ENCODE measurements at places on chromosomes 13 and 19.

DNA sequence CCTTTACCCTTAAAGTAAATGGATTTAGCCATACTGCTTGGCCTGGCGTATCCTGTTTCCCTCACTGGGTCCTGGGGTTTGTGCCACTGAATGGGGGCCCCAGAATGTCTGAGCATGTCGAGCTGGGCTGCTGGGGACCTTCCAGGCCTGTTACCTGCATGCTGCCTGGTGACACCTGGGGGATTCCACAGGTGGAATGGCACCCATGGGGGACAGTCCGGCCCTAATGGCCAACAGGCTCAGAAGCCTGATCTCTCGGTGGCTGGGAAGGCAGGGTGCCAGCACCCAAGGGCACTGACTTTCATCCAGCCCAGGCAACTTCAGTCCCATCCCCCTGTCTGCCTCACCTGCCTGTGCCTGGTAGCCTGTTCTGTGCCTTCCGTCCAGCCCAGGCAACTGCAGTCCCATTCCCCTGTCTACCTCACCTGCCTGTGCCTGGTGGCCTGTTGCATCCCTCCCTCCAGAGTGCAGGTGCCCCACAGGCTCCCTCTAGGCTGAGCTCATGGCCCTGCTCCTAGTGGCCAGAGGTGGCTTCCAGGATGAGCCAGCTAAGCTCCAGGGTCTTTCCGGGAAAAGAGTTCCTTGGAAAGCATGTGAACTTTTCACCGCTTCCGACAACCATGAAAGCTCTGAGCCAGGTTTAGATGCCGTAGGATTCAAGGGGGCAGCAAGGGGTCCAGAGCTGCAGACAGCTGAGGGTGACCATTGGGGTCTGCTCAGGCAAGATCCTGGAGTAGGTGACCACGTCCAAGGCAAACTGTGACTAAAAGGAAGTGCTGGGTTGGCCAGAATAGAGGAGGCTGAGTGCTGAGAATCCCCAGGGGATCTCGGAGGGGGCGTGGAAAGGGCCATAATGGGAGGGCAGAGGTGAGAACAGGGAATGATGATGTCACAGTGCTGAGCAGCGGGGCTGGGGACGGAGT is 30.3 kb upstream of the ZNF492 start:
- no peak for DNase-seq

DNA sequence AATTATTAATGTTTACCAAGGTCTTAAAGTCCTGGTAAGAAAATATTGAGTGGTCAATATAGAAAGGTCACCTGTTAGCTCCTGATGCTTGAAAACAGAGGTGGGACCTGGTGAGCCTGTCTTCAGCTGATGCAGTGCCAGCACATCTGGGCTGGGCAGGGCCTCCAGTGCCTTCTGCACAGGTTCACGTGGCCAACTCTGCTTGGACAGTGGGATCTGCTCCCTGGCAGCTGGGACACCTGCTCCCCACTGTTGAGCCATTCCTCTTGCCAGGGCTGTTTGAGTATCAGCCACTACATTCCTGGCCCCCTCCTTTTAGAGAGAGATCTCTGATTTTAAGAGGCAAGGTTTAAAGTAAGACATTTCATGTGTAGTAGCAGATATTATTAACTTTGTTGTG is 135.0 kb downstream of the TM9SF2 start:
- no peak for DNase-seq

DNA sequence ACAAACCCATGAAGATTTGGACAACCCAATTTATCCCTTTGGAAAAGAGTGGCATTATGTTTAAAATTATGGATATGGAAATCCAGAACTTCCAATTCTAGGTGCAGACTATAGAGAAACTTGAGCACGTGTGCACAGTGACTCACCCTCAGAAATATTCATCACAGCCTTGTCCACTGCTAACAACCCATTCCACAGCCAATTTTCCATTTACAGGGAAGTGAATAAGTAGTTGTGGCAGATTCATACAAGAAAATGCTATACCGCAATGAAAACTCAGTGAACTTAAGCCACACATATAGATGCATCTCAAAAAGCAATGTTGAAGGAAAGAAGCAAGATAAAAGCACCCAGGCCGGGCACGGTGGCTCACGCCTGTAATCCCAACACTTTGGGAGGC is 133.3 kb downstream of the USP12 start:
- no peak for DNase-seq

- DNase-seq, result peak; percentile 28
Measured at GRCh38 chr19:54029930-54030490, 33.7 kb downstream of the VSTM1 start.

- no peak for DNase-seq
Measured at GRCh38 chr13:61830475-61830874, 414.8 kb upstream of the PCDH20 start.

DNA sequence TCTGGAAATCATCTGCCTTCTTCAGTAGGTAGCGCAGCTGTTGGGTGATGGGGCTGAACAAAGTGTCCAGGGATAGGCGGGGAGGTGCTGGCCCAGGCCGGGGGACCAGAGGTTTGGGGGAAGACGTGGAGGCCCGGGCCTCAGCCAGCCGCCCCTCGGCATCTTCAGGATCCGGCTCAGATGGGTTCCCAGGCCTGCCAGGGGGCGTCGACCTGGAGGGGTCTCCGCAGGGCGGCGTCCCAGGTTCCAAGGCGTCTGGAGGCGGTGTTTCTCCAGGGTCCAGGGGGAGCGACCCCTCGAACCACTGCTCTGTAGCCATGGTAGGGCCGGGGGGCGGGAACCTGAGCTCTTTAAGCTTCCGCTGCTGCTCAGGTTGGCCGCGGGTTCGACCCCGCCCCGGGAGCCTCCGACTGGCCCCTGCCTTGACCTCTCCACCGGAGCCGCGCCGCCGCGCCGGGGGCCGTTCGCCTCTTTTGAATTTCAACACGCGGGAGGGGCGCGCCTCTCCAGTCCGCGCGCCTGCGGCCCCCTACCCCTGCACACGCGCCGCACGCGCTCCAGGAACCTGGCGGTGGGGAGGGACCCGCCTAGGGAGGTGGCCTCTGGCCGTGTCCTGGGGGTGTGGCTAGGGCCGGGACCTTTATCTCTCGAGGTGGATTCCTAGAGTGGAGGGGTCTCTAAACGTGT is at the start of gene C19orf67:
TSS of gene C19orf67 (minus strand) at position 475 of the 687 bp plus-strand sequence. CDS start at position 319, 156 bp downstream.
- DNase-seq, result no peak

DNA sequence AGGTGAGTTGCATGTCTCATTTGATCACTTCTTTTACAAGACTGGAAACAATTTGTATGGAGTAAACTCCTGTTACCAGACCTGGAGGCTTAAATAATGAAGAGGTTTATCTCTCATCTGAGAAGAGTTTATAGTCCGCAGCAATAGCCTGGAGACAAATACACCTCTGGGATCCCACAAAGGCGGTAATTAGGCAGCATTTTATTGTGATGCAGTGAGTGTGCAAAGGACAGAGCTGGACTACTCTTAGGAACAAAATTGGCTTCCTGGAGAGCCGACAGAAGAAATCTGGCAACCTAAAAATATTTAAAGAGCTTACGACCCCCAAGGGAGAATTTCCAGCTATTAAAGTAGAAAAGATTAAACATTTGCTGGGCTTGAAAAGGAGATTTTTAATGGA is 11.8 kb upstream of the KATNAL1 start:
- DNase-seq, result no peak

DNA sequence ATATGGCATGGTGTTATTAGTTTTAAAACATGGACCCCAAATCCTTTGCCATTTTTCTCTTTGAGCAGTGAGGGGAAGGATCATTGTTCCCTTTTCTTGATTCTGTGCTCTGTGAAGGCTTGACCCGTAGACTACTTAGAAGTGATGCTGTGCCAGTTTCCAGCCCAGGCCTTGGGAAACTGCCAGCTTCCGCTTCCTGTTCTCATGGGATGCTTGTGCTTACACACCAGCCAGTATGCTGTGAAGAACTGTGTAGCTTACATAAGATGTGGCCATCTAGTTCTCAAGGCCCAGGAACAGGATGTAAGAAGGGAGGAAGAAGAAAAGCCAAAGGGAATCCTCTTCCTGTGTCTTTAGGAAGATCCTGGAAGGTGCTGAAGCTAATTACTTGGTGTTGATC is 180.9 kb downstream of the PCCA start:
- DNase-seq, result no peak

DNA sequence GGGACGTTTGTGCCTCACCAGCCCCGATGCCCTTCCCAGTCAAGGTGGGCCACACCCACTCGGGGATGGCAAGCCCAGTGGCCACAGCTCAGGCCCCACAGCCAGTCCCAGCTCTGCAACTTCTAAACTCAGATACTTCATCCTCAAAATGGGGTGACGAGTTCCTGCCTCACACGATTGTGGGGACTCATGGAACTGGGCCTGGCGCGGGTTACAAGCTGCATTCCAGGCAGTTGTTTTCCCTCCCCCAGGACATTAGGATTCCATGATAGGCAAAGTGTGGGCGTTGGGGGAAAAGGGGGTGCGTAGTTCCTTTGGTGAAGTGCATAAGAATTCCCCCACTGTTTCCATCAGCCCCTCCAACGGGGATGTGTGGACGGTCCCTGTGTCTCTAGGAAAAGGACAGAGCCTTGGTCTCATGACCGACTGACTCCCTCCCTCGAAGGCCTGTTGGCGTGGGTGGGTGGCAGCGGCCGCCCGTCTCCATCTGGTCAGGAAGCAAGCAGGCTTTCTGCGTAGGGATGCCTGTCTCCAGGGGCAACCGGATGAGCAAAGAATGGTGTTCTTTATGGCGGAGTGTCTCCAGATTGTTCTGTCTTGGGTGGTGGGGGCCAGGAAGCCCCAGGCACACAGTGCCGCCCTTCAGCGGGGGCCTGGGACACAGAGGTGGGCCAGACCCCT is 21.1 kb upstream of the NPAS1 start:
- no peak for DNase-seq

DNA sequence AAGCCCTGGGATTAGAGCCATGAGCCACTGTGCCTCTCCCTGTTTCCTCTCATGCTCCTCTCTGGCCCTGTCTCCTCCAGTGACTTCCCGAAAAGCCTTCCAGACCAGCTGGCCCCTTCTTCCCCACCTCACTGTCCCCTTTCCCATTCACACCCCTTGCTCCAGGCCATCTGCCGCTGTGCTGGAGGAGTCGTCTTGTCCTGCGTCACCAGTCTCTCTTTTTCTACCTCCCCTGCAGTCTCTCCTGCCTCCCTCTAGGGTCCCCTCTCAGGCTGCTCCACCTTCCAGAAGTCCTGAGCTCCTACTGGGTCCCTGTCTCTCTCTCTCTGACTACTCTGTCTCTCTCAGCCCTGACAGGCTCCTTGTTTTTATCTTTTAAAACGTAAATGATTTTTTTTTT is 5.3 kb upstream of the FFAR1 start:
- DNase-seq, result no peak

DNA sequence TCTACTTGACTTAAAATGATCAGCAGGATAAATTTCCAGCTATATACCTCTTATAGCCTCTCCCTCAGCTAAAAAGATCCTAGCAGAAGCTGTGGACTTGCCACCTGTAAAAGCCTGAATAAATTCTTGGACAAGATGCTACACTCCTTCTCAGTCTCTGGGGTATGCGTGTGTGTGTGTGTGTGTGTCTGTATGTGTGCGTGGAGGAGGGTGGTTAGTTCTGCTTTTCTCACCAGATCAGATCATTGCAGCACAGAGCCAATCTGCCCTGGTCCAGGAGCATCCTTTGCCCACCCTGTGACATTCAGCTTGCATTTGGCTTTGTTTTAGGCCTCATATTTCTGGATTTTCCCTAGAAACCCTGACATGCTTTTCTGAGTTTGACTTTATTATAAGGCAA is 438.3 kb downstream of the RFC3 start:
- DNase-seq, result no peak

GRCh38 chr13:26476111-26476781 is 81.2 kb upstream of the WASF3 start:
- DNase-seq, result no peak
